ENCODE measurements at places on chromosomes 6 and 20.

GRCh38 chr6:1745814-1746213 lies 136.1 kb downstream of the FOXC1 start:
- DNase-seq, result no peak

DNA sequence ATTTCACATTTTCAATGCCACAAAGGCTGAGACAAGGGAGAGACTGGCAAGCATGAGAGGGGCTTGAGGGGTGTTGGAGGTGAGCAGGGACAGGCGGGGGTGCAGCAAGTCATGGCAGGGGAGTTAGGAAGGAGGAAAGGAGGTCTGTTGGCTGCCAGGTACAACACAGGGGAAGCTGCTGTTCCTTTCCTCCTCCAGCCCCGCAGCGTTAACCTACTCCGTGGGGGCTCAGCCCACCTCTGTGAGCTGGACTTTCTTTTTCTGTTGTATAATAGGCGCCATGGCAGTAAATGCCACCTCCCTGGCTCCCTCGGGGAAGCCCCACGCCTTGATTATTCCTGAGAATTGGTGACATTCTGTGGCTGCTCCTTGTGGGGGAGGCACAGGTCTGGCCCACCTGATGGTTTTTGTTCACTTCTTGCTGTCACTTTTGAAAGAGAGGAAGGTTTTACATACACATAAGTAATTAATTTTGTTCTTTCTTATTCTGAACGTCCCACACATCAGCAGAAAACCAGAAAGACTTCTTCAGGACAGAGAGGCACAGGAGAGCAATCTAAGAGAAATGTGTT lies 293.2 kb downstream of the TSHZ2 start:
- no peak for DNase-seq

- DNase-seq, result peak; percentile 95
Measured at GRCh38 chr6:170438402-170438753, 114.7 kb downstream of the PSMB1 start.

DNA sequence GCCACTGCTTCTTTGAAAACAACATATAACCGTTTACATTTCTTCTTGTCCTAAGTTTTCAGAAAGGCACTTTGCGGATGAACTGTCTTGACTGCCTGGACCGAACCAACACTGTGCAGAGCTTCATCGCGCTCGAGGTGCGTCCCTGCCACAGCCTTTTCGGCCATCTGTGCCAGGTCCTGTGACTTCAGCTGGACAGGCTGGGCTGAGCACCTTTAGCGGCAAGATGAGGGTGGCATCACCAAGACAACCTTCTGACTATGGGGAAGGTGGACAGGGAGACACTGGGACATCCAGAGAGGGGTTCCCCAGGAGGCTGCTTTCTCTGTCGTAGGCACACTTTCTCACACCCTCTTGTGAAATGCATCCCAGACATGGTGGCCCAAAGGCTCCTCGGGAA lies 82.1 kb downstream of the SYNJ2 start:
- DNase-seq, result no peak

- peak; percentile 44 for DNase-seq
Measured at GRCh38 chr6:160930547-160931377, 60.8 kb upstream of the MAP3K4 start.

DNA sequence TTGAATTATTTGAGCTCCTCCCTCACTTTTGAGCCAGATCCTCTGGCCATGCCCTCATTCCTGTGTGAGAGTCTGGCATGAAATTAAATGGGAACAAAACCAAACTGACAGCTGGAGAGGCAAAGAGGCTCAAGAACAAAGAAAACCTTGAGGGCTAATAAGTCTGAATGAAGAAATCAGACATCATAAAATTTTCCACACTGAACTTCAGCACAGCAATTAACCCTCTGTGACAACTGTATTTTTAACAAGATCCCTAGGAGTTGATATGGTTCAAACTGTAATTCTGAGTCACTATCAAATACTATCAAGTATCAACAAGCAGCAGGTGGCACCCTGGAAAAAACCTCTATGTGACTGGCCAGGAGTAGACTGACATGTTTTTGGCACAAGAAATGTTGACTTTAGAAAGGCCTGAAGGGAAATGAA lies 109.4 kb upstream of the EMILIN3 start:
- DNase-seq, result no peak

GRCh38 chr6:160966493-160967229 lies 24.9 kb upstream of the MAP3K4 start:
- no peak for DNase-seq

GRCh38 chr6:12419631-12420272 lies 129.6 kb downstream of the EDN1 start:
- DNase-seq, result peak; percentile 40

- DNase-seq, result no peak
Measured at GRCh38 chr6:150617496-150618460, 18.1 kb downstream of the PLEKHG1 start.

- DNase-seq, result peak; percentile 70
Measured at GRCh38 chr6:30814146-30815040, 69.9 kb upstream of the DDR1 start.

DNA sequence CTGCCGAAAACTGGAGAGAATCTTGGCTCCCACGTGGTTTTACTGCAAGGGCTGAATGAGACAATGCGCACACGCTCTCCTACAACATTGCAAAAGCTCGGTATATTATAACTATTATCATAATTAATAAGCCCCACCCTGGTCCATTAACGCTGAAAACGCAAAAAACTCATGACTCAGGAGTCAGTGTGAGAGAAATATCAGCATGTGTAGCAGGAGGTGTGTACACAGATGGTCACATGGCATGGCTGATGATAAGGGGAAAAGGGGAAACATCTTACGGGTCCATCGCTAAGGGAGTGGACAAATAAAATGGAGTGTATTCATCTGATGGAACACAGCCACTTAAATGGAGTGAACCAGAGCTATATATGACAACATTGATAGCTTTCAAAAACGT lies 29.2 kb downstream of the CDH22 start:
- no peak for DNase-seq

- no peak for DNase-seq
Measured at GRCh38 chr6:166450167-166450873, 67.6 kb upstream of the MPC1 start.

- no peak for DNase-seq
Measured at GRCh38 chr20:11926292-11926998, 8.8 kb downstream of the BTBD3 start.

DNA sequence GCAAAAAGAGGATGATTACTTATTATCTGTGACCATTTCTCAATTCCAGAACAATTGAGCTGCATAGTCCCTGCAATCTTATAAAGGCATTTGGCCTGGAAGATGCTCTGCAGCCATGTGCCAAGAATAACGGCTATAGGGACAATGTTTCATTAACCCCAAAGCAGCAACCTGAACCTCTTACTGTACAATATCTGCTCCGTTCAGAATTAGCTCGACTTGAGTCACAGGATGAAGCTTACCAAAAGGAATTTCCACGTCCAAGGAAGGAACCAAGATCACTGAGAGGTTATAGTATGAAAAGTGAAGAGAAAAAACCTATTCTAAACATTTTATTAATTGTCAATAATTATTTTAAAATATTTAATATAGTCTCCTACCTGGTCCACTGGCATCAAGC lies 167.3 kb upstream of the GMDS start:
- DNase-seq, result no peak

DNA sequence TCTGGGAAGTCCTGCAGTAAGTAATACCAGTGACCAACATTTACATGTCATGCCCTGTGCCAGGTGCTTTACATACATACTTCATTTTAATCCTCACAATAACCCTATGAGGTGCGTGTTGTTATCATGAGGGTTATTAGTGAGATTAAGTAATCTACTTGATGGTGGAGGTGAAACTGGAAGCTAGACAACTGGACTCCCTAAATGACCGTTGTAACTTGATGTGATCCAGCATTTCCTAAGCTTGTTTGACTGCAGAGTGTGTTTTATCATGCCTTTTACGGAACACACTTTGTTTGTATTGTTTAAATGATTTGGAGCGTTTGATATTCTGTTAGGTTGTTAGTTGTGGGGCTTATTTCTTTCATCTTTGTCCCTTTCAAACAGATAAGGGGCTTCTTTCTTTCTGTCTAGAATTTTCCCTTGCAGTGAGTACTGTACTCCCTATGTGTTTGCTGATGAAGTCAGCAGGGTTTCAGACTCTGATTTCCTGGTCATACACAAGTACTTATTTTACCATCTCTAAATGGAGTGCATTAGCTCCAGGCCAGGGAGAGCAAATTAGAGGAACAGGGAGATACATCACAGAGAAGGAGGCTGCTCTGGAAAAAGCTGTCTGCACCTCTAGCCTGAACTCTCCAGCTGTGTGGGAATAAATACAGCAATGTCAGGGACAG lies 29.7 kb downstream of the CHMP4B start:
- no peak for DNase-seq

- DNase-seq, result peak; percentile 56
Measured at GRCh38 chr20:49583669-49584417, 15.9 kb upstream of the PTGIS start.

DNA sequence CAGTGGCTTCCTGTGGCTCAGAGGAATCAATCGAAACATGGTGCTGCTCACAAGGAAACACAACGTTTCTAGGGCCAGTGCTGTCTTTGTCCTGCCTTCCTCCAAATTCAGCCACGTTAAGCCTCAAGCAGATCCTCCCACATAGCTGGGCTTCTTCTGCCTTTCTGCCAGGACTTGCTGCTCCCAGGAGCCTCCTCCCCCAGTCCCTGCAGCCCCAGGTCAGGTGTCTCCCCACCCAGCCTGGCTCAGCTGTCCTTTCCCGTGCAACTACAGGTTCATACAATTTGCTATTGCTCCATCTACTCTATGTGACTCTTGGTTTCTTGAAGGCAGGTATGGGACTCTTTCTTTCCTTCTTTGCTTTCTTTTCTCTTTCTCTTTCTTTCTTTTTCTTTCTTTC lies 215.3 kb upstream of the RNF24 start:
- DNase-seq, result no peak

DNA sequence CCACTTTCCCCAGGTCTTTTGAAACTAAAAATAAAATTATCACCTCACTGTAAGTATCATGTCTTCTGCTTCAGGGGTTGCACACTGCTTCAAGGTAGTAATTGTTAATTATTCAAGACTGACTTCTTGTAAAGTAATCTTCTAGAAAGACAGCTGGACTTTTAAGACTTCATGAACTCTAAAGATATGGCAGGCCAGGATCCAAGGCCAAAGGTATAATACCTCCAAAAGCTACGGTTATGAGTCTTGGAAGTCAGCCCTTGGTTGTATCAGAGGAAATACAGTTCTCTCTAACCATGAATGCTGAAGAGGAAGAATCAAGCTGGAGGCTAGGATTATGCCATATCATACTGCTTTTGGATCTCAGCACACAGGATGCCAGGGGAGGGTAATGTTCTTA lies 1346.8 kb upstream of the GJE1 start:
- no peak for DNase-seq

DNA sequence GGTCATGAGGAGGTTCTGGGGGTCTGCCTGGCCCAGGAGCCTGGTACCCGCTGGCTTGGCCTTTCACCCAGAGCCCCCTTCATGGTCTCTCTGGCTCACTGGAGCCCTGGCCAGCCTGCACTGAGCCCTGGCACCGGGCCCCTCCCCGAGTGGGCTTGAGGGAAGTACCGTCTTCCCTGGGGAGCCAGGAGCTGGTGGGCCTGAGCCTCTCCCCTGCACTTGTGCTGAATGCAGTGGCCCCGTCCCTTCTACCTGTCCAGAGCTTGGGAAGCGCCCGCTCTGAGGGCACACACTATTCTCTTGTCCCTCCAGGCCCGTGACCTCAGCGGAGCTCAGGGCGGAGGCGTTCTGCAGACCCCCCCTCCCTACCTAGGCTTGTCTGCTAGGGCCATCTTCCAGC lies 62.2 kb downstream of the TCP11 start:
- DNase-seq, result no peak

DNA sequence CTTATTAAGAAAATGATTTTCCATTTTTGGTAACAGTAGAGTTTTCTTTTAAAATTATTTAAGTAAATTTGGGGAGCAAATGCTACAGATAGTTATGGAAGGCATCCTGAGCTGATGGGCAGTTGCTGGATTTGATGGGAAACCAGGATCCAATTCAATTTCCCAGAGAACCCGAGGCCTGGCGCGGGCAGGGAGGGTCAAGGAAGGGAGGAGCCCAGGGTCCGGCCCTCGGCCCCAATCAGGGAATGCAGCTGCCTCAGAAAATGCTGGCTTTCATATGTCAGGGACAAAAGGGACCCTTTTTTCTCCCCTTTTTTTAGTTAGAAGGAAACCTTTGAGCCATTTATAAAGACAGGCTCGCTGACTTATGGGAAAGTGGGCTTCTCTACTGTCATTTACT lies 42.1 kb downstream of the CTCFL start:
- DNase-seq, result no peak

DNA sequence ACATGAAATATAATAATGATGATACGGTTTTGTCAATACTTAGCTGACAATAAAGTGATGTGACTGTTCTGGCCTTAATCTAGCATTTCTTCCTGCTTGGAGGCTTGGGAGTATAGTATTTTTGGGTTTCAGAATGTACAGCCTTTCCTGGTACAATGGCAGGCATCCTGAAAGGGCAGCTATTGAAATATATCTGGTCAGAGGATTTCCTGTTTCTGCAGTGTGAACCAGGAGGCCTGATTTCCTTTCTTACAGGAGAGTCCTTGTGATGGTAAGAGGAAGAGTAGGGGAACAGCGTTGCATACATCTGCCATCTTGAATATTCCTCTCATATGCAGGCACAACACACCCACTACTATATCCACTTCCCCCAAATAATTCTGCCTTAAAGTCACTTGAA lies 93.7 kb downstream of the MYO6 start:
- no peak for DNase-seq

- no peak for DNase-seq
Measured at GRCh38 chr20:58169450-58169849, 59.0 kb downstream of the ANKRD60 start.

- no peak for DNase-seq
Measured at GRCh38 chr6:154938221-154938580, 56.9 kb upstream of the TIAM2 start.

DNA sequence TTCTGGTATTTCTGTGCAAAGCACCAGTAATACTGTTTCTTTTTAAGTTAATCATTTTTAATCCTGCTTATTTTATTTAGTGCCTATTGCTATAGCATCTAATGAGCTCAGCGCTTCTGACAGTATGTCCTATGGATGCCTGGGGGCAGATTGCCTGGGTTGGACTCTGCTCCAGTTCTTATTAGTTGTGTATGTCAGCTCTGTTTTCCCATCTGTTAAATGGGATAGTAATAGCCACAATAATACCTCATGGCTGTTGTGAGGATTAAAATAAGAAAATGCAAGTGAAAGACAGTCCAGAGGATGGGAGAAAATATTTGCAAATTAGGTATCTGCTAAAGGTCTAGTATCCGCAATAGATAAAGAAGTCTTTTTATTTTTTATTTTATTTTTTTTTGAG lies 87.0 kb downstream of the UTRN start:
- DNase-seq, result no peak

DNA sequence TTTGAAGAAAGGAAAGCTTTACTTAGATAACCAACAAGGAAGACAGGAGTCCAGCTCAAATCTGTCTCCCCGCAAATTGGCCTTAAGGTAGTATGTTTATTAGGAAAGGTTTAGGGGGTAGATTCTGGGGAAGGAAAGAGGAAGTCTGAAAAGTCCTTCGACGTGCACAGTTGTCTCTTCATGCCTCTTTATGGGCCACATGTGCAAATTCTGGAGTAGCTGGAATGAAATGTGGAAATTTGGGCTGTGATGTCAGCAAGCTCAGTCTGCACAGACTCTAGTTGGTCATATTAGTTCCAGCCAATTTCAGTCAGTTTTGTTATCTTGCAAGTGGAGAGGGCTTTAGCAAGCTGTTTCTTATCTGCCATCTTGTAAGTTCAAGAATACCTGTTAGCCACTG lies 50.1 kb downstream of the NUP153 start:
- no peak for DNase-seq

Data from ACHN (cell line).